Activated naive CD4-positive, alpha-beta T cell treated with anti-CD3 and anti-CD28 coated beads, Interleukin-2, amount 50 U/mL, for 16 hours (primary cell): ENCODE measurements at places on chromosomes 1 and 21.

GRCh38 chr1:205531191-205532025 lies 26.9 kb downstream of the CDK18 start:
- no peak for DNase-seq

- DNase-seq, result no peak
Measured at GRCh38 chr1:64631346-64632034, 113.4 kb upstream of the RAVER2 start.

DNA sequence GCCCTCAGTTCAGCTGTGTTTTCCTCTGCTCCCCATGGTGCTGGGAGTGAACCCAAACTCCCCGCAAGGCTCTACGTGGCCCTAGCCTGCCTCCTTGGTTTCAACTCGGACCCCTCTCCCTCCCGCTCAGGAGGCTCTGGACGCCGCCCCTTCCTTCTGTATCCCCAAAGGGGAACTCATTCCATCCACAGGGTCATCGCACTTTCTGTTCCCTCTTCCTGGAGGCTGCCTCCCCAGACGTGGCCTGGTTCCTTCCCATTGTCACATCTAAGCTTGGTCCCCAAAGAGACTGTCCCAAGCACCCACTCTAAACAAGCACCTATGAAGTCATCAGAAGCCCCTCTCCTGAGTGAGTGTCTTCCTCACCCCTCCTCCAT lies 10.9 kb downstream of the KCNAB2 start:
- DNase-seq, result no peak

DNA sequence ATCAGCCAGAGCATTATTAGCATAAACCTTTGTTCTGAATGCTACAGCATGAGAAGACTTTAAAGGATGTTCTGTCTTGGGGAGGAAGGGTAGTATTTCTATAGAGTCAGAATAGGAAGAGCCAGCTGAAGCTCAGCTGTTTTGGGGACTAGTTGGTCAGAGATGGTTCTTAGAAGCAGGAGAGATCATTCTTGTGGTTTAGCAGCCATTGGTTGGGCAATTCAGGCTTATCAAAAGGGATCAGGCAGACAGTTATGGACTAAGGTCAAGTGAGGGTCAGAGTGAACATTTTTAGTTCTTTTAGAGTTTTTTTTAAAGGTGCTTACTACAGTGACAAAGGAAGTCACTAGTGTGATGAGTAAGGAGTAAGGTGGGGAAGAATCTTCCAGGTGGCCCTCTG lies 245.5 kb downstream of the RPS6KC1 start:
- DNase-seq, result no peak

DNA sequence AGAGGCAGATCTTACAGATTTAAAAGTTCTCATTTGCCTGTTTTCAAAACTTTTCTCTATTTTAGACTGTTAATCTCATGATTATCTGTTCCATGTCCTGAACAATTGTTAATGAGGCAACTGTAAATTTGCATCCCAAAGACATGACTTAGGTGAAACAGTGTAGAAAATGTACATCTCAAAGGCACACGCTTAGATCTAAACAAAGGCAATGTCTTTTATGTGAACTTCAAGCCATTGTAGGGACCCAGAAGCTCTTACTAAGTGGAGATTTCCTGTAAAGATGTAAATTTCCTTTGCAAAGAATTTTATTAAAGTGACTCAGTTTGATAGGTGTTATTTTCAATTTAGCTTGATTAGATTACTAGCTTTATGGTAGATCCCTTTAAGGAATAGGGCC lies 125.2 kb upstream of the F3 start:
- no peak for DNase-seq

- peak; percentile 25 for DNase-seq
Measured at GRCh38 chr1:154431586-154432373, 26.6 kb downstream of the IL6R start.

DNA sequence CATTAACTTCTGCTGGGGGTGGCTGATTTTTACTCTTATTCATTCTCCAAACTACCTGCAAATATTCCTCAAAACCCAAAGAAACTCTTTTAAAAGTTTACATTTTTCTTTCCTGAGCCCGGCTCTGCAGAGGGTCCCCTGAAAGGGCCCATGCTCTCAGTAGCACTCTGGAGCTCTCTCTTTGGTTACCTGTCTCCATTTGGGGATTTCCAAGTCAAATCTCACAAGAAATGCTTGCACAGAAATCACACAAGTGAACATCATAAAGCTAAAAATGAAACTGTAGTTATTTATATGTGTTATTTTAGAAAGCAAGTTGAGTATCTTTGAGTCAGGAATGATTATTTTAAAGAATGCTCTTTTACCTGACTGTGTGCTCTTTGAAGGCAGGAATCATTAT lies 174.5 kb upstream of the PLXNA2 start:
- DNase-seq, result no peak

DNA sequence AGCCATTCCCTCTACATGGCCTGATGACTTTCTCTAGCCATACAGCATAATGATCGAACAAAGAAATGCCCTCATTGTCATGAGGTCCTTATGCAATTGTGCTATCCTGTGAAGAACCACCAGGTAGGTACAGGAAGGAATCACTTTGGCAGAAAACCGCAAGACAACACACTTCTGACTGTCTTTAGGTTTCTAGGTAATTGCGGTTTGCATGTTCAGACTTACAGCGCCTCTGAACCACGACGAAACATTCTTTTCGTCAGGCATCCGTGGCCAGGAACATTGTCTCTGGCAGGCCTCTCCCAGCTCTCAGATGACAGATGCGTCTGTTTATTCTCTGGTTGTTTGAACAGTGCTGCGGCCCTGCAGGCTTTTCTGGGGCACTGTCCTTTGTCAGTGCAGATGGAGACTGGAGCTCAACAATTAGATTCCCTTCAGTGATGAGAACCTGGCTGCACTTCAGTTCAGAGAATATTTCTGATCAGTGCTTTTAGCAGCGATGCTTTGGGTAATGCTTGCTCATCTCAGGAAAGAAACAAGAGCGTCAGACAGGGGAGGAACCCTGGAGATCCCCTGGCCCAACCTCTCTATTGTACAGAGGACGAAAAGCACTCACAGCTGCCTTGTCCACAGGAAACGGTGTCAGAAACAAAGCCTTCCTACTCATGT lies 63.4 kb downstream of the B3GALT5 start:
- DNase-seq, result no peak

DNA sequence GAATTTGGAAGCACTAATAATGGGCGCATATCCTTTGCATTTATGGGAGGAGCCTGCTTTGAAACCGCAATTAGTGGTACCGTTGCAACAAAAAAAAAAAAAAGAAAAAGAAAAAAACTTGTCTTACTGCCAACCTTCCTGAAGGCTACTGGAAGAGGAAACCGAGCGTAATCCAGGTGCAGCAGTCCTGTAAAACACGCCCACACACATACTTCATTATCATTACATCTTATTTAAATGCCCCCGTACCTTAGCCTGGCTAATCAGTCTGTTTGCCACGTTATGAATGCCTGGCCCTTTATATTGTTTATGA lies 686 bp upstream of the ZNF281 start:
- no peak for DNase-seq

GRCh38 chr1:76075188-76075489 lies 593 bp downstream of the ST6GALNAC3 start:
- DNase-seq, result no peak

DNA sequence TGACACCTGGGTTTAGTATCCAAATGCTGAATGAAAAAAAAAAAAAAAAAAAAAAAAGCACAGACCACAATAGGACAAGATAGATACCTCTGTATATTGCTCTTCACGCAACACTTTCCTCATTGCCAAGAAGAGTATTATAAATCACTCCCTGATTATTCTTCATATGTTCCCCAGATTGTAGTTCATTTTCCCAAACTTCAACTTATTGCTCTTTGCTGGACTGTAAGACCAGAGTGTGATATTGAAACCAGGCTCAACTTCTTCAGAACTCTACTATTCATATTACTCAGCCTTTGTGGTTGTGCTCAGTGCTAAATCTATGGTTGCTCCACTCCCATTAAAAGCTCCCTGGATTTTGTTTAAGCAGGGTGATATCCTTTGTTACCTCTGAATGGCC lies 180.4 kb downstream of the NTMT2 start:
- no peak for DNase-seq

DNA sequence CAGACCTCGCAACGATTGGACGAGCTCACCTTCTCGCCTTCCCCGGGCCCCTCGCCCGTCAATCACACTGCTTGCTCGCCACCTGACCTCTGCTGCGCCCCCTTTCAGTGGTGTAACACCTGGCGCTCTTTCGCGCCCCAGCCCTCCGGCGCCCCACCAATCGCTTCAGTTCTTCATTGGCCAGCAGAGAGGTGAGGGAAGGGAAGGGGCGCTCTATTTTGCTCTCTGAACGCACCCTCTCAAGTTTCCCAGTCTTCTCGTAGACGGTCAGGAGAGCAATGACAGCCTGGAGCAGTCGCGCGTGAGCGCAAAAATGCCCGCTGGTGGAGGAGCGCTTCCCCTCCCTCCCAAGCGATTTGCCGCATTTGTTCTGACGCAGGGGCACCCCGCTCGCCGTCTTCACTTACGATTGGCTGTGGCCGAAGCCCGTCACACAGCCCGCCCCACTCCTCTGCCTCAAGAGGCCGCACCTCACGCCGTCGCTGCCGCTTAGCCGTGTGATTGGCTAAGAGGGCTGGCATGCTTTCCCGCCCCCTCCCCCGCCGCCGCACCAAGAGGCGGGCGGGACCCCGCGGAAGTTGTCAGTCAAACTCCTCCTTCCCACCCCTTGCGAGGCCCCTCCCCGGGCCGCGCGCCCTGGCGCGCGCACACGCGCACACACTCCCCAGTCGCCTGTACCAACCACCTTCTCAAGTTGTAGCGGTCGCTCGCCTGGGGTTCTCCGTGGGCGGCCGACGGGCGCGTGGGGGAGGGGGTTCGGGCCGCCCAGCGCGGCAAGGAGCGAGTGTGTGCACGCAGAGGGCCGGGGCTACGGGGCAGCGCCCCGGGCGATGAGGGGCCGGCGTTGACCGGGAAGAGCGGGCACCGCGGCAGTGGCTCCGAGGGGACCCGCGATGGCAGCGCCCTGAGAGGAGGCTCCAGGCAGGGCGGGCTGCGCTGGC lies at the start of gene PPP2R5A:
Gene PPP2R5A, plus strand, starts transcription at position 667 of the 941 bp plus-strand sequence. CDS start 701 bp downstream, outside the sequence.
- peak; percentile 99 for DNase-seq

DNA sequence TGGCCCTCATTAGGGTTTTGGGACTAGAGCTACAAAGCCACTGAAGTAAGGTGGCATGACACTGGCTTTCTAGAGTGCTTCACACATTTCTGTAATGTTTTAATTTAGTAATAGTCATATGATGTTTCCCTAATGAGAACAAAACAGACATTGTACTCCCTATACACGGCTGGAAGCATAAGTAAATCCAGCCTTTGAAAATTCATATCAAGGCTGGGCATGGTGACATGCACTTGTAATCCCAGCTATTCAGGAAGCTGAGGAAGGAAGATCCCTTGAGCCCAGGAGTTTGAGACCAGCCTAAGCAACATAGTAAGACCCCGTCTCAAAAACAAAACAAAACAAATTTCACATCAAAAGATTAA lies 7.4 kb downstream of the USP48 start:
- no peak for DNase-seq

- DNase-seq, result no peak
Measured at GRCh38 chr21:40719615-40720014, 127.3 kb downstream of the DSCAM start.

DNA sequence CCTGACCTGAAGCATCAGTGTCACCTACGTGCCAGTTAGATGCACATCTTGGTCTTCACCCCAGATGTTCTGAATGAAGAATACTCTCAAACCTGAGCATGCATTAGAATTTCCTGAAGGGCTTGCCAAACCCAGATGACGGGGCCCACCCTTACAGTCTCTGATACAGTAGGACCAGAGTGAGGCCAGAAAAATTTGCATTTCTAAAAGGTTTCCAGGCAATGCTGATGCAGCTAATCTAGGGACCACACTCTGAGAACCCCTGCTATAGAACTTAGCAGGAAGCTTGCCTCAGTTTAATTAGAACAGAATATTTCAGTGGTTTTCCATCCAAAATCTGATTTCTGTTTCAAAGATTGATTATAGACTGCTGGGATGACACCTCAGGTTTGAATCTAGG lies 9.9 kb upstream of the CTBS start:
- DNase-seq, result no peak

DNA sequence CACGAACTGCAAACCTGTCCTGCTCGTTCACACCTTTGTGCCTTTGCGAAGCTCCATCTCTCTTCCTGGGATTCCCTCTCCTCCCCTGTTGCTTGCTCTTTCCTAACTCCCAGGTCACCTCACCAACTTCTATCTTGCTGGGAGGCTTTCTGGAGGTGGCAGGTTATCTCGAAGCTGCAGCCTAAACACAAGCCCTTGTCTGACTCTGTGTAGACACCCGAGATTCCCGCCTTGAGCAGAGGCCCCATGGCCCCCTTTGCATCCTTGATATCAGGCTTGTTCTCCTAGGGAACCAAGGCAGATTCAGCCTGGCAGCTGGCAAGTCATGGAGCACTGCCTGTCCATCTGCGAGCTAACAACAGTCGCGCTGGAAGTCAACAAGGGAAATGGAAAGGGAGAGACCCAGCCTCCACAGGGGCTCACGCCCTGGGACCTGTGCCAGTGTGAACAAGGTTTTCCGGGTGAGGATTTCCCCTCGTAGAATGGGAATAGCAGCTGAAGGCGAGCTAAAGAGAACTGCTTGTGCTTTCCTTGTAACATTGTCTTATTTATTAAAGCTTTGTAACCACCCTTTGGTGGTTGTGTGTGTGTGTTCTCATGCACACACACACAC lies 109.5 kb upstream of the JUN start:
- no peak for DNase-seq

DNA sequence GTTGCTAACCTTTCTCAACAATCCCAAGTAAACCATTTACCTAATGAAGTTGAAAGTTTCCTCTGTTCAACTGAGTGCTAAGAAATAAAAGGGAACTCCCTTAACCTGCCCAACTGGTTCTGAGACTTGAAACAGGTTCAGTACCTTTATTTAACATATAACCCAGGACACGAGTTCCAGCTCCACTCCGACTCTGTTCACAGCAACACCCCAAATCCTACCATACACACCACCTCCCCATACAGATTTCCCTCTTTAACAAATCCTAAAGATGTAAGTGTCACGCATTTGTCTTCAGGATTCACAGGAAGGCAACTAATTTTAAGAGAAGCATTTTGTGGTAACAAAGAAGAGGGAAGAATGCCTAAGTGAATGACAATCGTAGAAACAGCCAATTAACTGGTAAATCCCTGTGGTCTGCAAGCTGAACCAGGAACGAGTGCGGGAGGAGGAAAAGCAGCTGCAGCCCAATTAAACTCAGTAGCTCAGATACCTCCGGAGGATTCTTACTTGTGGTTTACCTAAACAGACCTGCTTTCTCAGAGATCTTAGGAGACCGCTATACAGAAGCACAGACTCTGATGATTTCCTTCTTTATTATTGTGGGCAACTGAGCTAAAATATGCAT lies 134.5 kb upstream of the MAGI3 start:
- no peak for DNase-seq

DNA sequence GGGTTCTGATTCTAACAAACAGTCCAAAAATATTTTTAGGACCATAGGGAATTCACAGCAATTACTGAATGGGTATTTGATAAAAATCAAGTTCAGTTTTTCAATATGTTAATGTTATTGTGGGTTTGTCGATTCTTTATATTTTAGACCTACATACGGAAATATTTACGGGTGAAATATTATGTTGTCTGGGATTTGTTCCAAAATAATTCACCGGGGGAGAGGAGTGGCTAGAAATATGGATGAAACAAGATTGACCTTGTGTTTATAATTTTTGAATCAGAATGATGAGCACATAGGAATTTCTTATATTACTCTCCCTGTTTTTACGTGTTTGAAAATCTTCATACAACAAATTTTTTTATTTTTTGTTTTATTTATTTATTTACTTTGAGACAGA lies 56.7 kb upstream of the USP1 start:
- DNase-seq, result no peak
